Activated CD4-positive, alpha-beta T cell treated with anti-CD3 and anti-CD28 coated beads, Interleukin-2, amount 50 U/mL, for 4 hours (primary cell): ENCODE measurements at places on chromosomes 12 and 14.

DNA sequence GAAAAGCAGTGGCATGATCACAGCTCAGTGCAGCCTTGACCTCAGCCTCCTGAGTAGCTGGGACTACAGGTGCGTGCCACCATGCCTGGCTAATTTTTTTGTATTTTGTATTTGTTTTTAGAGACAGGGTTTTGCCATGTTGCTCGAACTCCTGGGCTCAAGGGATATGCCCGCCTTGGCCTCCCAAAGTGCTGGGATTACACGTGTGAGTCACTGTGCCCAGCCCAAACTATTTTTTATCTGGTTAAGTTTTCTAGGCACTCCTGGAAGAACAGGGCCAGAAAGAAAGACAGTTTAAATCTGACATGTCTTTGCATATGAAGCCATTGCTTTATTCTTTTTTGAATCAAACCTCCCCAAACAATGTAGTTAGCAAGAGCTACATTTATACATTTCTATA, 27.5 kb upstream of the PTGR2 start:
- DNase-seq: no peak

DNA sequence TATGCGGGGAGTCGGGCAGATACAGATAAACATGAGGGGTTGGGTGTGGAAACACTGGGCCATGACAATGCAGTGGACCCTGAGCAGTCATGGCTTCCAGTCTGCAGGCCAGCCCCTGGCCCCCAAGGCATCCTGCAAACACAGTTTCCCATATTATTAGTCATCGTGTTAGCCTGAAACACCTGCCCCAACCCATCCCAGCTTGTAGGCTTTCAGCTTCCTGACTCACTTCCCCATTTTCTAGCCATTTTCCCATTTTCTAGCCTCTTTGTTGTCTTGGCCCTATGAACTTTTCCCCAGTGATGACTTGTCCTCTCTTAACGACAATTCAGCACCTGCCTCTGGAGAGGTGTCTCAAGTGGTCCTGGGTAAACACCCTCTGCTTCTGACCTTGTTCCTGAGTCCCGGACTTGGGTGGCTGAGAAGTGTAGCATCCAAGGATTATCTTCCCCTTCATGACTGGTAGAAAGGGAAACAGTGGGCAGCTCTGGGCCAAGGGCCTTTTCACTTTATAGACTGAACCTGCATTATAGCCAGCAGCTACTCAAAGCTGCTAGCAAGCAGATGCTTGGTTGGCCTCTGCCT, 4.3 kb upstream of the PGF start:
- no peak for DNase-seq

- no peak for DNase-seq
Observed at GRCh38 chr12:16347391-16348298, at the start of gene MGST1. Gene MGST1 (plus strand): TSS chr12:16347645. CDS start chr12:16354253, 6,608 bp downstream.

DNA sequence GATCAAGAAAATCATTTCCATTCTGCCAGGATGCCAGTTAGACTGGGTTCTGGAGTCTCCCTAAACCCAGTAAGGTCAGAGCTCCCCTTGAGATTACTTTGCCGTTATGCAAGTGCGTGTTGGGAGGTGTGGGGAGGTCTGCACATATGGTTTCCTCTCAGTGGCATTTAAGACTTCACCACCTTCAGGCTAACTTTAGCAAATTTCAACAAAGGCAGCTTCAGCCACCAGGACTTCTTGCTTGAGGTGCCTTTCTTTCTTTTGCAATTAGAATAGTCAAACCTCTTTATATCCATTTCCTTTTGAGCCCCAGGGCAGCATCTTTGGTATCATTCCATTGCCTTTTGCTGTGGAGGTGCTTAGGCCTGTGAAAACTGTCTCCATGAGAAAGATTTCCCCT, 117.2 kb upstream of the CCND2 start:
- DNase-seq: no peak

GRCh38 chr12:94586589-94587259, 63.6 kb downstream of the TMCC3 start:
- DNase-seq: no peak

DNA sequence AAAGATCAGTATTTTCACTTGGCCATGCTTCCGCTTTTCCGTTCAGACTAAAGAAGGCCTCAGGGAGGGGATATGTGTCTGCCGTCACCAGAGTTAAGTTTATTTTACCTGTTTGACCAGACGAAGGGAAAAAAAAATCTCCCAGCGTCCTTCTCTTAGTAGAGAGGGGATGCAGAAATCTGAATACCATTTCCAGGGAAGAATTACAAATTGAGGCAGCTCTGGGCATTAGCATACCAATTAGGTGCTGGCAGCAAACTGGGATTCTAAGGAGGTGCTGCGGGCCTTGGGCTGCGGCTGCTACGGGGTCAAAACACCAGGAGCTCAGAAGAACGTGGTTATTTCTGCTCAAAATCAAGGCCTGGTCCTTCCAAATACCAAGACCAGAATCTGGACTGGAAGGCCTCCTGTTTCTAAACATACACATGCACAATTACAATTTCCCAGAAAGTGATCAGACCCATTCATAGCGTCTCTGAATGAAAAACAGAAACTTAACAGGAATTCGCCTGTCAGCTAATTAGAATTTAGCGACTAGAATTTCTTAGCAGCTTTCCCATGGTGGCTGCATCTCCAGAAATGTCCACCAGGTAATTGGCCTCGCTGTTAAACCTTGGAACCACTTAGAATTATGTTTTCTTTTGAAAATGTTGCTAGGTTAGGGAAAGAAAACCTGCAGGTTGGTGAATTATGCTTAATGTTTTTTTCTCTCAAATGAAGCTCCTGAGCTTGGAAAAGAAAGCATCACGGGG, 617.0 kb downstream of the VRK1 start:
- no peak for DNase-seq

DNA sequence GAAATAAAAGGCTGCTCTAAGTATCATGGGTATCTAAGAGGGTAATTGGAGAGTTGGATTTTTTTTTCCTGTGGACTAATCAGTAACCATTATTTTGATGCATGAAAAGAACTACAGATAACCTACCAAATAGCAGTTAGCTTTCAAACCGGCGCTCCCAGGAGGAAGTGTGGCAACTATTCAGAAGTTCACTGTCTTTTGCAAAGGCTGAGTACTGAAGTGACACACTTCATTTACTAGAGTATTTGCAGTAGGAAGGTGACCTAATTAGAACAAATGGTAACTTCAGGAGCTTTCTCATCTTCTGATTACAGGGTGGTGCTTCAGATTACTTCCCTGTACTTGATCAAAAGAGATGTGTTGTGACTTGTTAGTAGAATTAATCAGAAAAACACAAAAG, 87.7 kb downstream of the PELI2 start:
- DNase-seq: no peak

- no peak for DNase-seq
Observed at GRCh38 chr14:68840454-68840853, 47.6 kb upstream of the ZFP36L1 start.
